ENCODE measurements at places on chromosomes 7 and 10. TPM values are rescaled to one million over a fixed set of nuclear protein-coding genes. Genes with fewer than 3 reads are reported as not detected.

The MRLN gene
- total RNA-seq: not detected

The AASS gene
- total RNA-seq: 34.3 TPM

The CNNM1 gene
- total RNA-seq: 0.17 TPM

The TBC1D12 gene
- 15.5 TPM for total RNA-seq

The PRRT4 gene
- total RNA-seq: 0.13 TPM

All from smooth muscle cell of the pulmonary artery (primary cell).